ENCODE measurements at places on chromosomes 7 and 10. TPM values are rescaled to one million over a fixed set of nuclear protein-coding genes. Genes with fewer than 3 reads are reported as not detected.
A peak's percentile ranks its signal among the peaks of the same experiment; 100 is the strongest.

OPALIN gene
- not detected for total RNA-seq

SH2B2 gene
- 0.40 TPM for total RNA-seq

ACSL5 gene
- total RNA-seq: 3.2 TPM

DNA sequence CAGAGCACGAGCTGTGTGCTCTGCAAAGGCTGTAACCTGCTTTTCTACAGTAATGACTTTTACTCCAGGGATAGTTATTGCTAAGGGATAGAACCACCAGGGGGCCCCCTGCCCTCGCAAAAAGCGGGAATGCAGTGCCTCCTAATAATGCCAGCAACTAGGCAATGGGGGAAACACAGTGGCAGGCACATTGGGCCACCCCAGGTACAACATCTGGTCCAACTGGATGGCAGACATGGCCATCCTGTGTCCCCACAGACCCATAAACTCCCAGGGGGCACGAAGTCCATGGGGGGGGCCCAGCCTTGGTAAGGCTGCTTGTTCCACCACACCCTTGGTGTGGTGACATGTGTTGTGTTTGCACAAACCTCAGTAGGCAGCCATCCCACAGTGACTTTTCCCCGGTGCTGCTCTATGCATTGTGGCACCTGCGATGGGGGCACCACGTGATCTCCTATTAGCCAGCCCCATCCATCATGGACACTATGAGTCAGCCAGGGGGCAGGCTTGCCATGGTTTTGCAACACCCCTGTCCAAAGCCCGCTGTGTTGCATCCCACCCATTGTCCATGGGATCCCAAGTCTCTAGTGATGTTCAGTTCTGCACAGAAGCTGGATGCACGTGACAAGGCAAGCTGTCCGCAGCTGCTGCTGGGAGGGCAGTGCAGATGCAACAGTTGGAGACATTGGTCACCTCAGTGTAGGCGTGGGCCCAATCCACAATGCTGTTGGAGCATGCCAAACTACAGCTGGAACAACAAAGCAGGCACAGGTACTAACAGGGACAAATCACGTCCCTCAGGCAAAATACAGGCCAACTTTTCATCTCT, 84.0 kb downstream of the ANLN start:
- peak; percentile 43 for DNase-seq

GRCh38 chr7:68176974-68177373, 1180.3 kb downstream of the TYW1 start:
- DNase-seq: peak; percentile 61

GRCh38 chr10:86443936-86444335, 77.3 kb upstream of the GRID1 start:
- no peak for DNase-seq

DNA sequence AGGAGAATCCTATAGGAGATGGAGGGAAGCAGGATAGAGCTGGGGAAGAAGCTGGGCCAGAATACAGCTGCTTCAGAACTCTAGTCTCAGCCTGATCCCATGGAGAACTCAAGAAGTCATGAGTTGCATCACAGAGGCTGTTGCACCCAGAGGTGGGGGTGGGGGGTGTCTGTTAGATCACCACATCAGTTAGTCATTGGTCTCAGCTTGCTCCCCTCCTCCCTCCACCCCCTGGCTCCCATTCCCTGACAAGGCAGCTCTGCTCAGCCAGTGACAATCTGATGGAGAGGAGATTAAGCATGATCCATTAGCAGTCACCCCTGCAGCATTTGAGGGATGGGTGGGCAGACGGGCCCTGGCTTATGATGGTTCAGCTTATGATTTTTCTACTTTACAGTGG, 58.4 kb upstream of the FGL2 start:
- peak; percentile 2 for DNase-seq

GRCh38 chr7:74453322-74454011, at the start of gene GTF2IRD1:
Gene GTF2IRD1 (plus strand): TSS chr7:74453906. CDS start chr7:74508081, 54,175 bp downstream.
- peak; percentile 91 for DNase-seq

DNA sequence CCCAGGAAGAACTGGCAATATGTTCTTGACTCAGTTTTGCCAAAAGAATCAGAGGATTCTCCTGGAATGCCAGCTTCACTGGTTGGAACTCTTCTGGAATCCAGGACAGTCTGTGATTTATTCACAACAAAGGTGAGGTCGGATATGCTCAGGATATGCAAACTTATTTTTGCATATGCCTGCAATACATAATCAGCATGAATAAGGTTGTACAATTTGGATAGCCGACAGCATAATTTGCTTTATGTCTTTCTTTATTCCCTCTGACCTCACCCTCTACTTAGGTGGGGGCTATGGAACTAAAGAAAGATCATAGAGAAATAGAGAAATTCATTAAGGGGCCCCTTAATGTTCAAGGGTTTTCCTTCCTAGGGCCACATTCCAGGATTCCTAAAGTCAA, 57.6 kb upstream of the AKR1E2 start:
- no peak for DNase-seq

All from MG63 (cell line).